Esophagus squamous epithelium (tissue), 5 donors: ENCODE measurements at places on chromosomes 7 and 10. TPM values are rescaled to one million over a fixed set of nuclear protein-coding genes. Genes with fewer than 3 reads are reported as not detected.

SORBS1 gene
- 45.3 TPM for total RNA-seq

DNA sequence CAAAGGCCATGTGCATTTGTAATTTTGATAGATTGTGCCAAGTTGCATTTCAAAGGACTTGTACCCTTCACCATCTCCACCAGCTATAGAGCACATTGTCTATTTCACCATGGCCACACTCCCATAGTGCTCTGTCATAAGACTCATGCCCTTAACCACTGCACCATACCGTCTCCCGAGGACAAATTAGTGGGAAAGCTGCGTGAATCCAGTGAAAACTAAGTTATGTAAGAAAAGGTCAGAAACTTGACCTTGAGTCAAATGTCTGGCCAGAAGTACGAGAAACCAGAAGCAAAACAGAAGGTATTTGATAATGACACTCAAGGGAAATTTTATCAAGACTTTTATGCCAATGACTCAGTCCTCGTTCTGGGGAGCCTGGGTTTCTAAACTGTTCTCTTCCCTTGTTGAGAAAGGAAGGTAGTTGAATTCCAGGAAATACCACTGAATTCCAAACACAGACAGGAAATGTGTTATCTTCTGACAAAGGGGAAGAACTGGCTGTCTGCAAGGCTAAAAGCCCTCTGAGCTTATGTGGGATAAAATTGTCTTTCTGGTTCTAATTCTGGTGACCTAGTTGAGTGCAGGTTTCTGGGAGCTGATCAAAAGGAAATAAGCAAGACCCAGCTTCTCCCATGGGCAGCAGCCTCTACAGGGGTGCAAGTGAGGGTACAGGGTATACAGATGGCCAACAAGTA, 49.7 kb downstream of the CDK1 start:
- no peaks in the 10 kb centered on the region for H3K36me3 ChIP-seq
- H3K4me3 ChIP-seq = no peak overlapping the region
- no peak for DNase-seq
- H3K4me1 ChIP-seq = no peaks in the 10 kb centered on the region
- no peaks in the 10 kb centered on the region for H3K27me3 ChIP-seq
- H3K27ac ChIP-seq = peak overlapping the region; percentile 38

DNA sequence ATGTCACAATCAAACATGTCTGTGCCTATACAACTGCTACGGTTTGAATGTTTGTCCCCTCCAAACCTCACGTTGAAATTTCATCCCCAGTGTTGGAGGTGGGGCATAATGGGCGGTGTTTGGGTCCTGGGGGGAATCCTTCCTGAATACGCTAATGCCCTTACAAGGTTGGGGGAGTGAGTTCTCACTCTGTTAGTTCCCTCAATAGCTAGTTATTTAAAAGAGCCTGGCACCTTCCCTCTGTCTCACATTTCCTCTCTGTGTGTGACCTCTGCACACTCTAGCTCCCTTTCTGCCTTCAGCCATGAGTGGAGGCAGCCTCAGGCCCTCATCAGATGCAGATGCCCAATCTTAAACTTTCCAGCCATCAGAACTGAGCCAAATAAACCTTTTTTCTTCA, 129.5 kb downstream of the GRM8 start:
- no peaks in the 10 kb centered on the region for H3K27me3 ChIP-seq
- no peaks in the 10 kb centered on the region for H3K4me1 ChIP-seq
- no peaks in the 10 kb centered on the region for H3K36me3 ChIP-seq
- no peak overlapping the region for H3K4me3 ChIP-seq
- no peak overlapping the region for H3K27ac ChIP-seq
- DNase-seq = no peak

DNA sequence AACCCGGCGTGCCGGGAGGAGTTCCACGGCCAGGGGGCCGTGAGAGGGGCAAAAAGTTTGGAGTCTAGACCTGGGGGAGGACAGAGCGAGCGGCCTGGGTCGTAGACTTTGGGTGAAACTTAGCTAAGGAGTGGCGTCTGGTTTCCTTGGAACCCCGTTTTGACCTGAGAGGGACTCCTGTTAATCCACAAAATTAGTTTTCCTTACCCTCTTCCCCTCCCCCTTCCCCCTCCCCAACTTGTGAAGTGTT, 574 bp downstream of the MARCHF5 start:
- H3K27me3 ChIP-seq = no peaks in the 10 kb centered on the region
- H3K36me3 ChIP-seq = no peaks in the 10 kb centered on the region
- peak overlapping the region; percentile 83 for H3K4me3 ChIP-seq
- H3K27ac ChIP-seq = peak overlapping the region; percentile 100

- no peak overlapping the region for H3K4me3 ChIP-seq
- no peak for DNase-seq
- peaks cover 72% of the 10 kb centered on the region for H3K4me1 ChIP-seq
- H3K27ac ChIP-seq = no peak overlapping the region
- peaks cover 7% of the 10 kb centered on the region for H3K36me3 ChIP-seq
- no peaks in the 10 kb centered on the region for H3K27me3 ChIP-seq
Observed at GRCh38 chr10:103986360-103986759, 19.4 kb downstream of the SLK start.

GRCh38 chr10:129344103-129344502, 122.9 kb upstream of the MGMT start:
- DNase-seq = no peak
- H3K4me3 ChIP-seq = no peak overlapping the region
- no peaks in the 10 kb centered on the region for H3K36me3 ChIP-seq
- no peaks in the 10 kb centered on the region for H3K27me3 ChIP-seq

GRCh38 chr7:50450590-50451032, 461 bp upstream of the FIGNL1 start:
- H3K27me3 ChIP-seq = no peaks in the 10 kb centered on the region
- H3K27ac ChIP-seq = peak overlapping the region; percentile 91
- no peak for DNase-seq
- H3K4me1 ChIP-seq = peaks cover 18% of the 10 kb centered on the region
- H3K36me3 ChIP-seq = no peaks in the 10 kb centered on the region

DNA sequence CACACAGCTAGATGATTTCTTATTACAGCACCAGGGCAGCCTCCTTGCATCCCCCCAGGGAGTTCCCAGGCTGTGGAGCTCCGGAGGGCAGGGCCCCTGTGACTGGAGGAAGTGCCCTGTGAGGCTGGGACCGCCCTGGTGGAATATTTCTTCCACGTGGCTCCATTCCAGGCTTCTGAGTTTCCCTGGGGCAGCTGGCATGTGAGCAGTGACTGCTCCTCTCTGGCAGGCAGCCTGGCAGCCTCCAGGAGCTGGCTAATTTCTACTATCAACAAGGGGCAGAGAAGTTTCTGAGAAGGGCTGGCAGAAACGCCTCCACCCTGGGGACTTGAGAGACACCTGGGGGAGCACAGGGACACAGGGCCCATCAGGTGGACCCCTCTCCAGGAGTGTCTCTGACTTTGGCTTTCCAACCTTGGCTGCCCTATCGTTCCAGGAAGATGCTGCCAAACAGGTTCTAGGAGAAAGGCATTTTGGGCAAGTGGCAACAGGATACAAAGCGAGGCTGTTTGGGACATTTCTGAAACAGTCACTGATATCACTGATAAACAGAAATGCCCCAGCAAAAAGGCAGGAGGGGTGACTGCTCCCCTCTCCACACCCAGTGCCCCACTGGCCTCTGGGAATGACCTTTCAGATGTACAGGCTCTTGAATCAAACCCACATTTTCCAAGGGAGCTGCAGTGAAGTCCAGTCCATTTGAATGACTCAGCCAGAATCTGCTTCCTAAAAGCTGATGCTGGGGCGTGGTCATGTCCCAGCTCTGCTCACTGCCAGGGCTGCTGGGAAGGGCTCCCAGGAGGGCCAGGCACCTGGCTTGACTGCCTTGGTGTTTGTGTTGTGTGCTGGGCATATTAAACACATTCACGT, 16.1 kb downstream of the MYOF start:
- peaks cover 8% of the 10 kb centered on the region for H3K36me3 ChIP-seq
- H3K4me3 ChIP-seq = peak overlapping the region; percentile 7
- peak overlapping the region; percentile 94 for H3K27ac ChIP-seq
- no peaks in the 10 kb centered on the region for H3K27me3 ChIP-seq
- no peak for DNase-seq

GIMAP8 gene
- total RNA-seq = 12.2 TPM

UCN3 gene
- not detected for total RNA-seq
